Stimulated activated CD8-positive, alpha-beta memory T cell treated with anti-CD3 and anti-CD28 coated beads, Interleukin-7, amount 100 ng/mL, for 4 hours (primary cell): ENCODE measurements at places on chromosomes 13 and 19.

- DNase-seq, result no peak
Measured at GRCh38 chr13:111267205-111267604, 53.2 kb upstream of the TEX29 start.

DNA sequence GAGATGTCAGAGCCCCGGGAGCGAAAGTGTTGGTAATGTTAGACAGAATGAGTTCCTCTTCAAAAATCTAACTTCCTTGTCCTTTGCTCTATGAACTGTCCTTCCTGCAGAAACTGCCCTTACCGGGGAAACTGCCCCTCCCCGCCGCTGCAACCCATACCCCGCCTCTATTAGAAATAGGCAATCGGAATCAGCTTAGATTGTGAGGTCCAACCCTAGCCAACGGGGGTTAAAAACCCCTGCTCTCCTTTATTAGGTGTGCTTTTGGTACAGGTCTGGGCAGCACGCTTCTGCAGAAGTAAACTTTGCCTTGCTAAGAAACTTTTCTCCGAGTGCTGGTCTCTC lies 11.5 kb upstream of the CAPNS1 start:
- no peak for DNase-seq

- DNase-seq, result peak; percentile 48
Measured at GRCh38 chr19:45972081-45972946, 1.4 kb downstream of the NOVA2 start.

- no peak for DNase-seq
Measured at GRCh38 chr13:86193281-86193680, 394.1 kb upstream of the SLITRK6 start.

DNA sequence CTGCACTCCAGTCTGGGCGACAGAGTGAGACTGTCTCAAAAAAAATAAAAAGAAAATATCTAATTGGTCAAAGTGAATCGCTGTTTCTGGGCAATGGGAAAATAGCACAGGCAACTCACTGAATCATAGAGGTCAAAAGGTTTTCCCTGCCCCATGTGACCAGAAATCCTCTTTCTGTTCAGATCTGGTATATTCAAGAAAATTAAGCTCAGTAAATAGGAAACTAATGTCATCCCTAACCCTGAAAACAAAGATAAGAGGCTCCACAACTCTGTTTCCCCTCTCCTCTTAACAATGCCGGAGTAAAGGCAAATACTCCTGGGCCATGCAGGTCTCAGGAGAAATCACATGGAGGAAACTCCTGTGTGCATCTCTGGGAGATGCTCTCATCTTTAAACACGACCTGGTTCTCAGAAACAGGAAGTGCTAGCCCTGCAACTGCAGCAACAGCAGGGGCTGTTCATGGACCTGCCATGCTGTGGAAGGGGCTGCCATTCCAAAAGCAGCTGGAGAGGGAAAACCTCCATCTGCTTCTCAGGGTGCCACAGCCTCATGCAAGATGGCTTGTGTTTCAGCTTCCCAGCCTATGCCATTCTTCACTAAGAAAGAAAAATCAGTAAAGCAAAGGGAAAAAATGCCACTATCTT lies 47.5 kb upstream of the SLC7A9 start:
- DNase-seq, result no peak

- DNase-seq, result no peak
Measured at GRCh38 chr19:56572589-56572988, 5.3 kb downstream of the ZNF470 start.

DNA sequence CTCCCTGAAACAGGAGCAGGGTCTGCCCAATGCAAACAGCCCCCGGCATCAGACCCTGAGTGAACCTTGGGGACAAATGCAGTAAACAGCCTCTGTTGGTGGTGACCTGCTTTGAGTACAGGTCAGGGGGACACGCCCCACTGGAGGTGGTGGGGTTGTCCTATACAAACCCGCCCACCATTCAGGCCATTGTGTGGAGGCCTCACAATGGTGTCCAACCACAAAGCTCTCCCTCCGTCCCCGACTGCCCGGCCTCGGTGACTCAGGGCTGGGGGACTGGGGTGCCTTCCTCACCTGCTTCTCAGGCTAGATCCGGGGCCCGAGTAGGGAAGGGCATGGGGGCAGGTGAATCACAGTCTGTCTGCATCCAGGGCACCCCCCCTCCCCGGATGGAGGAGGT lies 1.5 kb downstream of the MUC16 start:
- DNase-seq, result no peak

GRCh38 chr19:30169196-30169900 lies 202.8 kb upstream of the ZNF536 start:
- DNase-seq, result no peak

- DNase-seq, result no peak
Measured at GRCh38 chr13:37481011-37481884, 117.3 kb downstream of the POSTN start.
